ENCODE measurements at places on chromosomes 4 and X.

GRCh38 chr4:187236209-187236890, 512.7 kb upstream of the FAT1 start:
- DNase-seq = no peak

DNA sequence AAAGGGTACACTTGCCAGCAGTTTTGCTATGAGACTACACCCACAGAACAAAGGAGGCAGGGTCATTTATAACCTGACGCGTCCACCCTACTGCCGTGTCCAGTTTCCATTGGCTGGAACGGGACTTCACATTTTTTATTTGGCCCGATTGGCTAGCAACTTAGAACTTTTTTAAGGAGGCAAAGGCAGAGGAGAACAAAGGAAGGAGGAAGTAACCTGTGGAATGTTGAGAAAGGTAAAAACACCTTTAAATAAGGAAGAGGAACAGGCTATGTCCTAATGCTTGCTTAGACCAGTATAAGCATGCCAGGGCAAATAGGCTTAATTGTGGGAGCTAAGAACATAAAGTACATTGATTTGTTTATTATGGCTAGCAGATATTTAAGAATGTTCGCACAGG, 18.7 kb downstream of the KDM6A start:
- DNase-seq = no peak

GRCh38 chr4:17771284-17771908, 10.0 kb downstream of the FAM184B start:
- DNase-seq = no peak

DNA sequence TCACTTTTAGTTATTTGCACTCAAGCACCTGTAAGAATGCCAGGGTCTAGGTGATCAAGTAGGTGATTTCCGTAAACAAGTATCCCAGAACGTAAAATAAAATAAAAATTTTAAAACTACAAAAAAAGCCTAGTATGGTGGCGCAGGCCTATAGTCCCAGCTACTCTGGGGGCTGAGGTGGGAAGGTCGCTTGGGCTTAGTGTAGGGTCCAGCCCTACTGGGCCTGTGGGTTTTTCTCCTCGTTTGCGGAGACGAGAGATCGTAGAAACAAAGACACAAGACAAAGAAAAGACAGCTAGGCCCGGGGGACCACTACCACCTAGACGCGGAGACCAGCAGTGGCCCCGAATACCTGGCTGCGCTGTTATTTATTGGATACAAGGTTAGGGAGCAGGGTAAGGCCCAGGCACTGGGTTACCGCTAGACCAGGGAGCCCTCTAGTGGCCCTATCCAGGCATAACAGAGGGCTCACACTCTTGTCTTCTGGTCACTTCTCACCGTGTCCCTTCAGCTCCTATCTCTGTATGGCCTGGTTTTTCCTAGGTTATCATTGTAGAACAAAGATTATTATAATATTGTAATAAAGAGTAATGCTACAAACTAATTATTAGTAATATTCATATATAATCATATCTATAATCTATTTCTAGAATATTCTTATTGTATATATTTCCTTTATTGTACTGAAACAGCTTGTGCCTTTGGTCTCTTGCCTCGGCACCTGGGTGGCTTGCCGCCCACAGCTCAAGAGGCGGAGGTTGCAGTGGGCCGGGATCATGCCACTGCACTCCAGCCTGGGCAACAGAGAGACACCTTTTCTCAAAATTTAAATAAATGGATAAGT, 38.4 kb downstream of the SAGE1 start:
- DNase-seq = peak; percentile 11

- DNase-seq = no peak
These were observed 174.4 kb downstream of the TSPAN5 start for GRCh38 chr4:98484031-98484430.

- peak; percentile 37 for DNase-seq
These were observed 158.0 kb downstream of the KCNIP4 start for GRCh38 chr4:21790438-21791029.

GRCh38 chr4:80831383-80832361, 198.8 kb upstream of the BMP3 start:
- DNase-seq = no peak

Measured in Jurkat, Clone E6-1 (cell line).